Stimulated activated naive CD4-positive, alpha-beta T cell (primary cell): ENCODE measurements at places on chromosomes 16 and 17.

DNA sequence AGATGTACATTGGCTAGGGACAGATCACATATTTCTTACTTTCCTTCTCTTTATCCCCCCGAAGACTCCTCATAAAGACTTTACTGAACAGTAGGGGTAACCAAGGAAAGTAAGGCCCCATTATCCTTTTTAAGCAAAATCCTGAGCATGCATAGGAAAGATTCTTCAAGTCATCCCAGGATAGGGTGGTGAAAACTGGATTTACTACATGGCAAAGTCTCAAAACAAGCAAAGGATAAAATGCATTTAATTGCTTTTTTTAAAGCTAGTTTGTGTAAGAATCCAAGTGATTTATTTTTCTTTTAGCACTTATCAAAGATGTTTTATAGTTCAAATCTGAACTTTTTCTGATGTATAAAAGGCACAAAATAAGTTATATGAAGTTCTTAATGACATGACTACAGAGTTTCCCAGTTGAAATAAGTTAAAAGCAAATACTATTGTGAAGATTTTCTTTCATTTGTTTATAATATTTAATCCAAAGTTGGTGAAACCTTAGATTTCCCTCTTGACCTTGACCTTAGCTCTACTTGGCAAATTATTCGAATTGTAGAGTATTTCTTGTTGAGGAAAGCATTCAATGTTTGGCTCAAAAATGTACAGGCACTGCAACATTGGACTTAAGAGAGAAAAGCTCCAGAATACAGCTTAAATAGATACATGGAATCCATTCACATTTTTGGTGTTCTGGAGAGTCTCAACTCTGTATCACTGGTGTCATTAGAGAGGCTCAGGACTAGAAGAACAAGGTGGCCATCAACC is 104.3 kb downstream of the ABCA8 start:
- no peak for DNase-seq

- no peak for DNase-seq
Observed at GRCh38 chr17:50955667-50956120, 89.5 kb upstream of the TOB1 start.

GRCh38 chr17:9577373-9577709 is 899 bp downstream of the CFAP52 start:
- peak; percentile 10 for DNase-seq

DNA sequence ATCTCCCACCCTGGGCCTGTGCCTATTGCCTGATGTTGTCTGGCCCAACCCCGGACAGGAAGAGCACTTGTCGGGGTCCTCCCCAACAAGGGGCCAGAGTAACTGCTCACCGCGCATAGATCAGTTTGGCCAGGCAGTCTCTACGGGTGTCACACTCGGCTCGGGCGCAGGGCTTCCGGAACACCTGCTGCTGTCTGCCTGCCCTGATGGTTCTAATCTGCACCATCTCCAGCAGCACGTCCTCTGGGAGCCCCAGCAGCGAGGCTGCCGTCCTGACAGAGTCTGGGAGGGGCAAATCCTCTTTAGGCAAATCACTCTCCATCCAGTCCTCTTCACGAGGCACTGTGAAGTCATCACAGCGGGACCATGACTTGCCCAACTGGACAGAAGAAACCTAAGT is 24.0 kb downstream of the MYO19 start:
- no peak for DNase-seq

GRCh38 chr16:72444696-72445095 is 272.7 kb upstream of the PMFBP1 start:
- DNase-seq, result no peak

GRCh38 chr17:42536372-42537155 is 523 bp downstream of the NAGLU start:
- peak; percentile 35 for DNase-seq

GRCh38 chr17:40818733-40819527 is 3.5 kb downstream of the KRT10 start:
- peak; percentile 79 for DNase-seq

- DNase-seq, result no peak
Observed at GRCh38 chr17:57670769-57671569, 74.1 kb downstream of the CCDC182 start.

DNA sequence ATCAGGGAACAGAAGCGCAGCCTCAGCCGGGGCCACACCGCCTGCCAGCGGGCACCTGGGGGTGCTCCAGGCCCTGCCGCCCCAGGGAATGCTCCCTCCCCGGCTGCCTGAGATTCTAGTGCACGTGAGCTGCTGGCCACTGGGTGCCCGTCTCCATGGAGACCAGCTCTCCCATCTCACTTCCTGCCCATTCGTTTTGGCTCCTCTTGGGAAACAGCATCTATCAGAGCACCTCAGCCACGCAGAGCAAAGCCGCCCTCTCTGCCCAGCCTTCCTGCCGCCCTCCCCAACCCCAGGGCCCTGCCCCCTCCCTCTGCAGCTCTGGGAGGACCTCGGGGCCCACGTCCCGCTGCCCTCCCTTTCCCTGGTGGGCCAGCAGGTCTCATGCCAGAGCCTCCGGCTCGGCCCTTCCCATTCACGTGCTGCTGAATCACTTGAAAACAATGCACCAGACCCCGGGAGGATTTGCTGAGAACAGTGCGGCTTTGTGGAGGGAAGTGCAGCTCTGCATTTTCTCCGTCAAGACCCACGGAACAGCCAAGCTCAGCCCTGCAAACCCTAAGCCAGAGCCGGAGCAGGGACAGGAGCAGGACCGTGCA is 19.4 kb downstream of the CEP295NL start:
- no peak for DNase-seq

DNA sequence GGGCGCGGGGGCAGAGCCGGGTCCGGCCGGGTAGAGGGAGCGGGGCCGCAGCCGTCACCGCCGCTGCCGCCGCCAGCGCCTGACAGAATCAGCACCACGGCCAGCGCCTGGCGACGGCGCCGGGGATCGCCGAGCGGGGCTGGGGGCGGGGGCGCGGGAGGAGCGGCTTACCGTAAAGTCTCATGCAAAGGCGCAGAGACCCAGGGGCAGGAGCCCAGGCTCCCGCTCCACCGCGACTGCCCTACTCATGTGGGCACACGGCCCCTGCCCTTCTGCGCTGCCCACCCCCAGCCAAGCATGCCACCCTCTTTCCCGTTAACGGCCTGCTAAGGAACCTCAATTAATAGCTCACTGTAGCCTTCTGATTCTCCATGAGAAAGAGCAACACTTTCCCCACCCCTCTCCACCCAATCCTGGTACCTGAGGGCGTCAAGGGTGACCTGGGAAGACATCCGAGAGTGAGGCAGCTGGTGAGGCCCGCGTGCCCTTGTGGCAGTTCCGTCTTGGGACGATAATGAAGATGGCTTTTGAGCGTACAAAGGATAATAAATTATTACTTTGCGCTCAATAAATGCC is at the start of gene SEZ6:
TSS of gene SEZ6 (minus strand) at position 98 of the 576 bp plus-strand sequence. CDS start 164 bp downstream, outside the sequence.
- DNase-seq, result peak; percentile 60

DNA sequence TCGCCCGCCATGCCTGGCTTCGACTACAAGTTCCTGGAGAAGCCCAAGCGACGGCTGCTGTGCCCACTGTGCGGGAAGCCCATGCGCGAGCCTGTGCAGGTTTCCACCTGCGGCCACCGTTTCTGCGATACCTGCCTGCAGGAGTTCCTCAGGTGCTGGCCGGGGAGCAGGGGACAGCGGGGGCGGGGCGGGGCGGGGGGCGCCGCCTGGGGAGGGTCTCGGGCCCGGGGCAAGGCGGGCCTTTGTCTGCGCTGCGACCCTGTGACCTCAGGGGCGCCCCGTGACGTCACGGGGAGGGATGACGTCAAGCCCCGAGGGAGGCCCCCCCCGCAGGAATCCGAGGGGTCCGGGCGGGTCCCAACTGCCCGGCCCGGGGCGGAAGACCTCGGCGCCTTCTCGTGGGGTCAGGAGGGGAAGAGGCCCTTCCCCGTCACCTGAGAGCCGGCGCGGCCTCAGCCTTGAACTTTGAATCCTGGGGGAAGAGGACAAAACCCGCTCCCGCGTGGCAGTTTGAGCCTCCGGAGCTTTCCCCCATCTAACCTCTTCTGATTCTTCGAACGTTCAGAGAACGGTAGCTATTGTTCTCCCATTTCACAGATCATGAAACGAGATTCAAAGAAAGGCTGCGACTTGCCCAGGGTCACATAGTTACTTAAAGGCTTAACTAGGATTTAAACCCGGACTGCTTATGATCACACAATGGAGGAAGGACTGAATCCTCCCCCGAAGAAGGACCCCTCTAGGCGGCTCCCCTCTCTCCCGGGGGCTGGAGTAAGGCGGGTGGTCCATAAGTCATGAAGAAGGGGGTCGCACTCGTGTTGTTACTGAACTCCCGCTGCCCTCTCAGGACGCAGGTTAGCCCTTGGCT is 527 bp downstream of the TRAF4 start:
- DNase-seq, result peak; percentile 83

- no peak for DNase-seq
Observed at GRCh38 chr16:8847145-8847544, 21.7 kb downstream of the CARHSP1 start.

DNA sequence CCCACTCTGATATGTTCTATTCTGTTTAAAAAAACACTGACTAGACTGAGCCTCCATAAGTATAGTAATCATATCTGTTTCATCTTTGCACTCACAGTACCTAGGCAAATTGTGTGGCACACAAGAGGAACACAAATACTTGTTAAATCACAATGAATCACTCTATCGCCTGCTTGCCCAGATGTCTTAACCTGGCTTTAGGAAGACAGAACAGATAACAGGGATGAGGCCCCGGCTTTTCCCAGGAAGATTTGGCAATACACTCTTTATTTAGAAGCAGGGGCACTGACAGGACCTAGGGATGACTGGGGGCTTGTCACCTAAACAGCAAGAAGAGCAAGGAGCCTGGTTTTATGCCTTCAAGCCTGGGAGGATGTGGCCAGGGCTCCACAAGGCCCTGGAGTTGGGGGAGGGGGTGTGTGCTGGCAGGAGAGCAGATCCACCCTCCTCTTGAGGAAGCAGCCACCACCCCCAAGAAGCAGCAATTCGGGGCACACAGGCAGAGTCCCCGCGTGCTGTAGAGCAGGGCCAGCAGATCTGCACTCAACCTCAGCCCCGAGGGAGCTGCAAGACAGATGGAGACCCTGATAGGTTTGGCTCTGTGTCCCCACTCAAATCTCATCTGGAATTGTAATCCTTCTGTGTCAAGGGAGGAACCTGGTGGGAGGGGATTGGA is 41.0 kb upstream of the KSR1 start:
- DNase-seq, result no peak

- DNase-seq, result no peak
Observed at GRCh38 chr16:21684199-21684598, 20.4 kb downstream of the OTOA start.

DNA sequence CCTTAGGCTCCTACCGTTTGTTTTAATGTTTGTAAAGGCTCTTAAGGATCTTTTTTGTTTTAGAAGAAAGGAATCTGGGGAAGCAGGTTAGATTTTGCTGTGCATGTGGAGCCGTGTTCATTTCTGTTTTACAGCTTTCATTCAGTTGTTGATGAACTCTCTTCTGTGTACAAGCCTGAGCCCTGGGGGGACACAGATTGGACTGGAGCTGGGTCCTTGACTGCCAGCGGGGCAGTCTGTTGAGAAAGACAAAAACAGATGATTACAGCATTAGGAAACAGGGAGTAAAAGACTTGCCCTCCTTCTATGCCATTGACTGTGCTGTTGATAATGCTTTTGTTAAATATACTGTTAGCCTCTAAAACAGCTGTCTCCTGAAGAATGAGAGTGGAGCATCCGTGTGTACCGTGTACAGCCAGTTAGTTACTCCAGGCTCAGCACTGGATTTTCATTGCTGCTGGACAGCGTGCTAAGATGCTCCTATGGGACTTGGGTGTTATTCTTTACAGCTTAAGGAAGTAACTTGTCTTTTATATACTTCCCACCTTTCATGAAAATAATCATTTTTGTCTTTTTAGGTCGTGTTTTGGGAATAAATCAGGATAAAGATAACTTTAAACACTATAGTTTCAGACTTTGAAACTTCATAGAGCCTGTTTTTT is 3.2 kb downstream of the MAP1LC3B start:
- no peak for DNase-seq

- no peak for DNase-seq
Observed at GRCh38 chr17:11924076-11924475, 73.2 kb downstream of the ZNF18 start.

- no peak for DNase-seq
Observed at GRCh38 chr17:39461926-39462569, 762 bp downstream of the CDK12 start.

- no peak for DNase-seq
Observed at GRCh38 chr17:78738278-78738677, 43.8 kb downstream of the CYTH1 start.

DNA sequence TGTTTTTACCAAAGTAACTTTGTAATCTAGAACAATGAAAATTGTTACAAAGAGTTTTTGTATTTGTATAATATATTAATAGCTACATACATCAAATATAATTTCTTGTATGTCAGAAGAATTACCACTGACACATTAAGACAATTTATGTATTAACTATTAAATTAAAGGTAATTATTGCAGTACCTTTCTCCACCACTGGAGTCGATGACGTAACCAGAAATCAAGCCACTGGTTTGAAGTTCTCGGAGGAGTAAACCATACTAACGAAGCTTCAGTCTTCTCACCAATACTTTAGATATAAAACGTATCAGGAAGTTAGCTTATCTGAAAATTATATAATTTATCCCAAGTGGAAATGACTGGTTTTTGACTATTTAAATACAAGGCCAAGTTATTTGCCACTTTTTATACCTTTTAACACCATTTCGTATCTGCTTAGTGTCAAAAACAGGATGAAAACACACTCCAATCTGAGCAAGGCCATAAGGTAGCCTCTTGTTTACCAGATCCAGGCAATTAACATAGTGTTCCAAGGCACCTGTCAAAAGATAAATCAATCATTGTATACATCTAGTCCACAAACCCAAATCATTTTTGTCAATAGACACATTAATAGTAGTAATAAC is 4.3 kb downstream of the POLG2 start:
- peak; percentile 37 for DNase-seq

DNA sequence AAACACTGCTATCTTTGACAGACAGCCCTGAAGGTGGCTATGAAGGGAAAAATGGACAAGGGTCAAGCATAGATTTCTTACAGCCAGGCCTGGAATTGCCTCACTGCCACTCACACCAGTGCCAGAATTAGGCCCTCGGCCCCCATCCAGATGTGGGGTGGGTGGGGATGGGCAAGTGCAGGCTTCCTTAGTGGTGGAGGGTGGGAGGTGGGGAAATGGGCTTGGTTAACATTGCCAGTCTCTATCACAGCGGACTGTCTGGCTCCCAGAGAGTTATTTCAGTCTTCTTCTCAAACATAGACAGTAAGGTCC is 24.9 kb downstream of the B9D1 start:
- DNase-seq, result no peak
